ENCODE measurements at places on chromosomes 7 and 10.

GRCh38 chr10:108753326-108753725, 1170.0 kb downstream of the XPNPEP1 start:
- no peak for DNase-seq

DNA sequence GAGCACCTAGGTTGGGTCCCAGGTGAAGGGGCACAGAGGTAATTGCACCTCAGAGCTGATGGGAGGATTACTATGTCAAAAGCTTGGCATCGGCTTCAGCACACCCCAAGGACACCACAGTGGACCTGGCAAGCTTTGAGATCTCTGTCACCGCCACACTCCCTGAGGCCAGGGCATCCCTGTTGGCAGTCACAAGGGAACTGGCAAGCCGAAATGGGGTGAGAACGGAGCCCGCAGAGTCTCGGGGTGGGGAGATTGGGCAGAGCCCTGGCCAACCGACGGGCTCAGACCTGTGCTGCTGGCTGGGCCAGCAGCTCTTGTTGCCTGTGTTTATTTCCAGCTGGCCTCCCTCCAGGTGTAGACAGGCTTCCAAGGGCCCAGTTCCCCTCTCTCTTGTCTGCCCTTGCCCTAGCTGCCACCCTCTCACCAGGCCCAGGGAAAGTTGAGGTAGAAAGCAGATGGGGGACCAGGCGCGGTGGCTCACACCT, 2.5 kb downstream of the HSPB1 start:
- peak; percentile 27 for DNase-seq

DNA sequence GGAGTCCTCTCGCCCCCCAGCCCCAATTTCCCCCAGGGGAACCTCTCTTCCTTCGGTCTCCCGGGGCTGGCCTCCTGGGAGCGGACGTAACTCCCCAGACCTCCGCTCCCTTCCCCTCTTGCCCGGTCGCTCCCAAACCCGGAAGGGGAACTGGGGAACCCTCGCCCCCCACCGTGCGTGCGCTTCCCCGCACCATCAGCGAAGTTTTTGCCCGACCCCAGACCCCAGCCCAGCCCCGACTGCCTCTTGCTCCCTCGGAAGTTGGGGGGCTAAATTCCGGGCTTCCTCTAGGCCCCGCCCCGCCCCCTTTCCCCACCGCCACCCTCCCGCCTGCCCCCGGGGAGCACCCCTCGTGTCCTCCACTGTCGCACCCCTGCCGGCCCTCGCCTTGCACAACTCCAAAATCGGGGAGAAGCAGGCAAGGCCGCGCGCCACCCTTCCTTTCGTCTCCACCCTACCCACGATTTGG, 436 bp downstream of the GNB2 start:
- peak; percentile 38 for DNase-seq

DNA sequence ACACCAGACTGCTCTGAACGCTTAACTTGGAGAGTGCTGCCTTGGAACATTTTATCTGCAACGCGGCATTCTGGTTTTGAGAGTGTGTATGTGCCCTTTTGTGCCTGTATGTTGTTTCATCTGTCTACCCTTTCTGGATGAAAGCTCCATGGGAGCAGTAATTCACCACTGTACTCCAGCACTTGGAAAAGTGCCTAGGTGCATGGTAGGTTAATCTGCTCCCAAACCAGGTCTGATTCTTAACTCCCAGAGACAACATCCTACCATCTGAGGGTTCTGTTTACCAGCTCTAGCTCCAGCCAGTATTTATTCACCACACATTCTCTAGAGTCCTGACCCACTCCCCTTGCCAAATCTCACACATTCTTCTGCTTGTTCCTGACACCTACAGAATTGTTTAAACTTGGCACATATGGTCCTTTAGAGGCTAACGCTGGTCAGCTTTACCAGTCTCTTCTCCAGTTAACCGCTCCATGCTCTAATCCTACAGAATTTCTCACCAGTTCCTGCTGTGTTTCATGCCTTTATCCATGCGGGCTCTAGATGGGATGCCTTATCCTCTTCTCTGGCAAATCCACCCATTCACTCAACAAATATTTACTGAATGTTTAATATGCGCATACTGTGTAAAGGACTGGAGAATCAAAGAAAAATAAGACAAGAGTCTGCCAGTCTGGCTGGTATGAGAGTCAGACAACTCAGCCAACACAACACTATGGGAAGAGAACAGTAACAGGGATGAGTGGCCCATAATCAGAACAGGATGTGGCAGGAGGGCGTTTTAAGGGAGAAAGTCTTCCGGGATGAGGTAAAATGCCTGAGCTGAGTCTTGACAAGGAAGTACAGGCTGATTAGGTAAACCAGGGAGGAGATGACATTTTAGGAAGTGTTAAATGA, 46.3 kb downstream of the MTPN start:
- peak; percentile 38 for DNase-seq

GRCh38 chr10:48448796-48449195, 142.3 kb downstream of the MAPK8 start:
- peak; percentile 59 for DNase-seq

DNA sequence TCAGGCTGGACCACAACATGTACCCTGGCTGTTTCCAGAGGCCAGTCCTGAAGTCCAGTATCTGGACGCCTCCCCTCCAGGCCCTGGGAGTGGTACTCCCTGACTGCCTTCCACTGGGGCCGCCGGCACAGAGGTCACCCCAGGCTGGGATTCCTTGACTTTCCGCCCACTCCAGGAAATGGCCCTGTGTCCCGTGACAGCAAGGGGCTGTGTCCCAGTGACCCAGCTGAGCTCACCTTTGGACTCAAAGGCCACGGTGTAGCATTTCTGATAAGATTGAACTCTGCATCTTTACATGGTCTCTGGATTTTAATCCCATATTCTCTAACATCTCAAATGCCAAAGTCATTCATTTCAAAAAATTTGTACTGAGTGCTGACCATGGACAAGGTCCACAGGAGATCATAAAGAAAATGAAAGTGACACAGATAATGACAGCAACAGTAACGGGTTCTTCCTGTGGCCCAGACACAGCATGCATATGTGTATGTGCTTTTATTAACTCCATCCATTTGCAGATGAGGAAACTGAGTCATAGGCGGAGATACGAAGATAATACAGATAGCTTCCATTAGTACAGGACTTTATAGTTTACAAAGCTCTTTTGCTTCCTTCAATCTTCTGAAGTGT, 5.4 kb downstream of the ADAMTS14 start:
- no peak for DNase-seq

DNA sequence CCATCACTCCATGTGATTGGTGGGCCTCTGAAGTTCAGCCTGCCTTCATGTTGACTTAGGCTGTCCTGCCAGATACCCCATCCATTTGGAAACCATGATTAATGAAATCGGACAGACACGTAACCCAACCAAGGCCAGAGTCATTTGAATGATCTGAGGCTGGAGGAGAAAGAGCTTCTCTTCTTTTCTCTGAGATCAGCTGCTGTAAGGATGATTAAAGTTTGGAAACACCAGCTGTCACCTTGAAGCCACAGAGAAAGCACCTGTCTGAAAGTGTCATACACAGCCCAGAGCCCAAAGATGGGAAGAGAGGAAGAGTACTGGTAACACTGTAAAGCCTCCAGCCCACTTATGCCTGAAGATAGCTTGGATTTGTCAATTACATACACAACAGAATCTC, 22.9 kb downstream of the NEBL start:
- no peak for DNase-seq

- DNase-seq, result peak; percentile 3
Measured at GRCh38 chr7:13236026-13236425, 548.6 kb downstream of the ARL4A start.

DNA sequence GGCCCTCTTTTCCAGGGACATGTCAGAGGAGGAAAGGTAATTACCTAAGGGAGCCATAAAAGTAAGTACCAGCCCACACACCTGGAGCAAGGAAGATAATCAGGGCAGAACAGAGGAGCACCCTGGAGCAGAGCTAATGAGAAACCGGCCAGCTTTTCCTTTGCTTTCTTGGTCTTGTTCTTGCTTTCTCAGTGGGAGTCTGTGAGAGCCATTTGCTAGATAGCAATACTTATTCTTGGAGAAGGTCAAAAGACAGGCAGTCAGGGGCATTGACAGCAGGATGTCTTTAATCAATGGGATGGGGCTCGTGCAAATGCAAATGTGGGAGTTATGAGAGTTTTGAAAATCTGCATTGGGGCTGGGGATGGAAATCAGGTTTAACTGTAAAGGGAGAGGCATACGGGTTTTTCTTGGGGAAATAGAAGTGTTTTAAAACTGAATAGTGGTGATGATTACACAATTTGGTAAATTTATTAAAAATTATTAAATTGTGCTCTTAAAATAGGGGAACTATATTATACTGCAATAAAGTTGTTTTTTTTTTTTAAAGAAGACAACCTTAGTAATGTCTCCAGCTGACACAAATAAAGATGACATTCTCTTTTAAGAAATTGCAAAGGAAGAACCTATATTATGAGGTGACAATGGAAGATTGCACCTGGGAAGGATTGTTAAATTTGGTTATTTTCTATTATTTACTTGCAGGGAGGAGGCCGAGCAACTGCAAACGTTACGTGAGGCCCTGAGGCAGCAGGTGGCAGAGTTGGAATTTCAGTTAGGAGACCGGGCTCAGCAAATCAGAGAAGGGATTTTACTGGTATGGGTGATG, 35.6 kb upstream of the PPP1R17 start:
- DNase-seq, result no peak

GRCh38 chr7:138937484-138937883, 43.7 kb downstream of the KIAA1549 start:
- DNase-seq, result no peak

- DNase-seq, result no peak
Measured at GRCh38 chr10:77190291-77190690, 447.3 kb downstream of the KCNMA1 start.

GRCh38 chr10:131806646-131807317, 94.0 kb upstream of the PPP2R2D start:
- no peak for DNase-seq

- peak; percentile 66 for DNase-seq
Measured at GRCh38 chr10:58622246-58622645, 109.6 kb downstream of the BICC1 start.

GRCh38 chr10:12735843-12736462, 265.6 kb downstream of the CCDC3 start:
- no peak for DNase-seq

DNA sequence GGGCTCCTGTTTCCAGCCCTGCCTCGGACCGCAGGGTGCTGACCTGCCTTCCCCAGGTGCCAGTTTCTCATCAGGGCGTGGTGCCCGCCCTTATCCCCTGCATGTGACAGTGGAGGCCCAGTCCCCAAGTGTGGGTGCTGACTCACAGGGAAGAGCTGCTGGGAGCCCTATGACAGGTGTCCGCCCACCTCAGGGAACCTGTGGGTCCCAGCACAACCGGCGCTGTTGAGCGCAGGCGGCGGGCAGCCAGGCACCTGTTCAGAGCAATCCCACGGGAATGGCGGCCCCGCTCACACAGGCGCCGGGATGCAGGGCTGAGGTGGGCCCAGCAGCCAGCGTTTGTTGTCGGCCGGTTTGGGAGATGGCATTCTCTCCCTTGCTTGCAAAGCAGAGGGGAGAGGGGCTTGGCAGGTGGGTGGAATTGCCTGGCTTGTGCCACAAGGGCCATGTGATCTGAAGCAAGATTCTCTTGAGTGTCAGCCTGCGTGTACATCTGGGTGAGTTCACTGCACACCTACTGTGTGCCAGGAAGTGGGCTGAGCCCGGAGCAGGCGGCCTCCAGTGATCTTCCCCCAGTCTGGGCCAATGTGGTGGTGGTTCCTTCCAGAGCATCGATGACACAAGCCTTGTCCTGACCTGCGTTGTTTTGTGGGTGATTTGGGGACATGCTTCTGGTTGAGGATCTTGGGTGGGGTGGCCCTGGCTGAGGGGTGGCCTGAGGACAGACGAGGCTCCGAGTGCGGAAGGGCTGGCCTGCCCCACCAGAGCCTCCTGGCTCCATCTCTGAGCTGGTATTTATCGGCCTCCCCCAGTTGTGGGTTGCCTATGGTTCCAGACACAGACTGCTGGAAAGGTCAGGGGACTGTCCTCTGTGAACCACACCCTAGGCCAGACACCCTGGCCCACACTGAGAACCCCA, 2.4 kb downstream of the PWWP2B start:
- DNase-seq, result no peak

- peak; percentile 24 for DNase-seq
Measured at GRCh38 chr10:44263771-44264170, 121.1 kb downstream of the CXCL12 start.

- no peak for DNase-seq
Measured at GRCh38 chr10:5259952-5260578, 63.4 kb downstream of the AKR1C4 start.

DNA sequence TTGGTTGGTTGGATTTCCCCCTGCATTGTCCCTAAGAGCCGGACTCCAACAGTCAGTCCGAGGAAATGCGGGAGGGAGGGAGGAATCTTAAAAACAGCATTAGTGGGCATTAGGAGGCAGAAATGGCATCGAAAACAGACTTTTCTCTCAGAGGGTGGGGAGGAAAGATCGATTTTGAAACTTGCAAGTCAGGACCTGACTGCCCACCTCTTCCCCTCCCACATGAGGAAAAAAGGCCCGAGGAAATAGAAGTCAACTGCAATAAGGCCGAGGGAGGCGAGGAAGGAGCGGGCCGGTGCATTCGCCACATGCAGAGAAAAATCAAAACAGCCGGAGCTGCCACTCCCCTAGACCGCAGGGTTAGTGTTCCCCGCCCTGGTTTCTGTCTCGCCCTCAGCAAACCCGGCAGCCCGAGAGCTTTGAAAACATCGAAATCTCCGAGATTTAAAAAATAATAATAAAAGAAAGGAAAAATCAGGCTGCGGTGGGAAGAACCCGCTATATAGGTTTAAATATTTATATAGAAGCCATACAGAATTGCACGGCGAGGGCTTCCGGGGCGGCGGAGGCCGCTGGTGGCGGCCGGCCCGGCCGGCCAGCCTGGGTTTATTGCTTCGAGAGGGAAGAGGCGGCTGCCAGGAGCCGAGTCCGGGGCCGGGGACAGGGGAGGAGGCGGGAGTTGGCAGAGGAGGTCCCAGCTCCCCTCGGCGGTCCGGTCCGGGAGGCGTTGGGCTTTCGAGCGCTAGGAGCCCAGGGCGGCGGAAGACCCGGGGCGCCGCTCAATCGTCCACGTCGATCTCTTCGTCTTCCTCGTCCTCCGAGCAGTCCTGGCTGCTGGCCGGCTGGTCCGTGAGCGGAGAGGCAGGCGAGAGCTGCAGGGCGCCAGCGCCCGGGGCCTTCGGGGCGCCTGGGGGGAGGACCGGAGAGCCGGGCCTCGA, 2.5 kb downstream of the LBX1 start:
- no peak for DNase-seq

DNA sequence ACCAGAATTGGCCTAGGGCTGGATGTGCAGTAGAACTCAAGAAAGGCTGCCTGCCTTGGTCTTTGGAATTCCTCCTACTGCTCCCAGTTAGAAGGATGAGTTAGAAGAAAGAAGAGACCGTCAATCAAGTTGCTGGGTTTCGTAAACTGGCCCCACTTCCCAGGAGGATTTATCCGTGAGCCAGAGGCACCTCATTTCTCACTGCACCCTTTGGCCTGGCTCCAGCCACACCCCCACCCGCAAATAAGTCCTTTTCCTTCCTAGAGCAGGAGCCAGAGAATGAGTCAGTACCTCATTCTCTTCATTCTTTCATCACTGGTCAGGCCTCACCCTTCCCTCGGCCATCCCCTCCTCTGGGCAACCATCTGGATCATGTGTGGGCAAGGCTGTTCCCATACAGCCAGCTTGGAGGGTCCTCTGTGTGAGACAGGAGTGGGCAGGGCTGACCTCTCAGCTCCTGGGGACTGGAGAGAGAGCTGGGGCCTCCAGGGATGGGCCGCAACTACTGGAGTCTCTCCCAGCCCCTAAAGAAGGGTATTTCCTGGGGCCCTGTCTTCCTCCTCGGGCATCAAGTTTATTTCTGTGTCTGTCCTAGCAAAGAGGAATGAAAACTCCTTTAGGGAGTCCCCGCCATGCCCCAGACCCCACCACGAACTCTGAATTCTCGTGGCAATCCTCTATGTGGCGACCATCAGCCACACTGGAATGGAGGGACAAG, 87.2 kb upstream of the DUSP5 start:
- DNase-seq, result peak; percentile 96
